T1000 (cell line): ENCODE measurements at places on chromosomes 2 and 18.

GRCh38 chr18:73511771-73512503 is 635.7 kb downstream of the FBXO15 start:
- no peak for DNase-seq

- no peak for DNase-seq
These were observed 10.7 kb upstream of the GALNT3 start for GRCh38 chr2:165804719-165805118.

DNA sequence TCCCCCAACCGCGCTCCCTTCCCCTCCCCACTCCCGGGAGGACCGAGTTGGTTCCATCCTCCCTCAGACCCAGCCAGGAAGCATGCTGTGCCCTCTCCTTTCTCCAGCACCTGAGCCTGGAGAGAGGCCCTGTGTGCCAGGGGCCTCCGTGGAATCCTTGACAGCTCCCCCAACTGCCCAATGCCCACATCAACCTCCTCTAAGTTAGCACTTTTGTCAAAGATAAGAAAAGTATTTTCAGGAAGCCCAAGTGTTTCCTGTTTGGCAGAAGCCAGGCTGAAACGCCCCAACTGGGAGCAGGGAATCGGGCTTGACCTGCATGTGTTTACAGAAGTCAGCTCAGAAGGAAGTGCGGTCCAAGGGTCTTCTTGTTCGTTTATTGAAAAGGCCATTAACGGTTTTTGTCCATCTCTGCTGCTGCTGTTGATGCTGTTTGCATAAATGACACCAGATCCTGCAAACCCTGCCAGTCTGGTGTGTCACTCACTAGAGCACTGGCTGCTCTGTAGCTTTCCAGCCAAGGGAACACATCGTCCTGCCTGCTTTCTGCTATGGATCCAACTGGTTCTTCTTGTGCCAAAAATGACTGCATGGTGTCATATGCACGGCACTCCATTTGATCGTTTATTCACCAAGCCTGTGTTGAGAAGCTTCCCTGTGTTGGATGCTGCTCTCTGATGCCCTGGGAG is 35.4 kb upstream of the COL6A3 start:
- no peak for DNase-seq

- no peak for DNase-seq
These were observed 112.2 kb upstream of the TACR1 start for GRCh38 chr2:75311521-75311920.

GRCh38 chr2:41966920-41967319 is 80.9 kb upstream of the PKDCC start:
- DNase-seq: no peak

GRCh38 chr2:24337890-24338289 is 22.4 kb downstream of the ITSN2 start:
- no peak for DNase-seq

DNA sequence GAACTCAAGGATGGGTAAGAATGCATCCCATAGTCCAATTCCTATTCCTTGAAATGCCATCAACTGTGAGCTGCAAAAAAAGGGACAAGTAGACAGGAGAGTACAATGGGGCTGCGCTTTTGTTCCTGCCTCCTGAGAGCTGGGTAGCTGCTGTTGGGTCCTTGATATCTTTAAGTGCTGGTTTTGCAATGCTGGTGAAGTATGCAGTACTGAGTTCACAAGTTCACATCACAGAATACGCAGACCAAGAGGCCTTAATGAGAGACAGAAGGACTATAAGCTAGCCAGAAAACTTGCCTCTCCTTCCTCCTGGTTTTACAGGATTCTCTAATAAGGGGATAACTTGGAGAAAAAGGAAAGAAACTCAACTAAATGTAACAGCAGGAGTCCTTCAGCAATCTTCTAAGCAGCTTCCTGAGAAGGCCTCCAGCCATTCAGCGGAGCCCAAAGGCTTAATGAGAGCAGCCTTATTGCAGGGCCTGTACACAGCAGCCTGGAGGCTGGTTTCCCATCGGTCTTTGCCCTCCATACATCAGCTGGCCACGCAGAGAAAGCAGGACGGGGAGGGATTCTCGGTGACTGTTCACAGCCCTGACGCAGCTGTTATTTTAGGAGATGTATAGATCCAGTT is 293.1 kb downstream of the CDCA7 start:
- DNase-seq: no peak
